ENCODE measurements at places on chromosomes 2 and 18.

DNA sequence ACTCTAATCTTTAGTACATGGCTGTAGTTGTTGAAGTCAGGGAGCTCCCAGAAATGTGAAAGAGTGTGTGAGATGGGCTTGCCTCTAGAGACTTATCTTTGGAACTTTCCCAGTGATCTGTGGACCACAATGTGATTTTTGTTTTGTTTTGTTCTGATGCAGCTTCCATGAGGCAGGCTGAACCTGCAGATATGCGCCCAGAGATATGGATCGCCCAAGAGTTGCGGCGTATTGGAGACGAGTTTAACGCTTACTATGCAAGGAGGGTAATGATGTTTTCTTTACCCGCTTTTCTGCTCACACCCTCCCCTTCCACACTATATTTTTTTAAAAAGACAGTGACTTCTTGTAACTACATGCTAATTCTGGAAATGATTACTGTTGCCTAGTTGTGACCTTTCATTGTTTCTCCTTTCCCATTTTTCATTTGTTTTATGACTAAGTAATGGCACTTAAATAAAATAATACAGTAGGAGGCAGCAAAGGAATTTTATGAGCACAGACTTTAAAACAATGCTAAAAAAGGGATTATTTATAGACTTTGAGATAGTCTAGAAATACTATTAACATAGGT, 29.3 kb downstream of the BCL2L11 start:
- no peak for DNase-seq

GRCh38 chr18:49609256-49610021, 47.6 kb downstream of the LIPG start:
- DNase-seq = no peak

- DNase-seq = no peak
These were observed 160.1 kb upstream of the LRP1B start for GRCh38 chr2:142290931-142291330.

DNA sequence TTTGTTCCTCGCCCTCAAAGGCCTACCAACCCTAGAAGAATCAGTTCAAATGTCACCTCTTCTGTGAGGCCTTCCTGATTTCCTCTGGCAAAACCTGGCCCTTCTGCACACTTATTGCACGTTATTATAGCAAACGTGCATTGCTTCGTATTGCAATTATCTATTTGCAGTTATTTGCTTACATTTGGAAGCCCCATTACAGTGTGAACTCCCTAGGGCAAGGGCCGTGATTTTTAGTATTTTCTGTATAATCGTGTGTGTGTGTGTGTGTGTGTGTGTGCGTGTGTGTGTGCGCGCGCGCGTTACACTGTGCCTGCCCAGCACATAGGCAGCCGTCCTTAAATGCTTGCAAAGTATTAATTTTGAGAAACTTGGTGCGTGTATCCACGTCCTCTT, 460 bp upstream of the SEMA4F start:
- DNase-seq = no peak

GRCh38 chr2:9493478-9493877, 19.1 kb downstream of the IAH1 start:
- no peak for DNase-seq

- no peak for DNase-seq
These were observed 21.2 kb downstream of the GORASP2 start for GRCh38 chr2:170950221-170950761.

DNA sequence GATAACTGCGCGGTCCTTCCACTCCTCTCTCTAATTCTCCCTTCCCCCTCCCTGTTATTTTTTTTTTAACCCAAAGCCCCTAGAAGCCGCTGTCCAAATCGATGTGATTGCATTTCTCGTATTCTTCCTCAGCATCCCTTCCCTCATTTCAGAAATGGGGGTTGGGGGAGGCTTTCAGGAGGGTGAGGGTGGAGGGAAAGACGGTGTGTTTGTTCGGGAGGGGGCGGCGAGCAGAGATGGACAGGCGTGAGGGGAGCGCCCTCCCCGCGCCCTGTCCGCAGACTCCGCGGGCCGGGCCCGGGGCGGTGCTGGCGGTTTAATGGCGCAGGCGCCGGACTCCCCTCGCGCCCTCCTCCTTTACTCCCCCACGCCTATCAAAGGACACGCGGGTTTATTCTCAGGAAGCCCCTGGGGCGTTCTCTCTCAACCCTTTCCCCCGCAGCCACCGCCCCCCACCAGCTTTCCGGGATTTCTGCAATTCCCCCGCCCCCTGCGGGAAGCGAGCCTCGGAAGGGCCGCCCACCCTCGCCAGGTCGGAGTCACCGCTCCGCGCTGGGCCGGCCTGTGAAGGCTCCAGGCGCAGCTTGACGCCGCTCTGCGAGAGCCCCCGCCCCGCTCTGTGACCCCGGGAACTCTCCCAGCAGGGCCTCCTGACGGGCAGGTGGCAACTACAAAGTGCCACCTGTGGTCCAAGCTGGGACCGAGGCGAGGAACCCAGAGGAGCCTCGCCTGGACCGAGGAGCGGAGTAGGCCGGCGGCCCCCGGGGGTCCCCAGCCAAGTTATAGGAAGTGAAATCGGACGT, 981 bp downstream of the ST8SIA3 start:
- no peak for DNase-seq

GRCh38 chr18:66119347-66119746, 368.5 kb downstream of the CDH7 start:
- no peak for DNase-seq

GRCh38 chr2:240646176-240646899, 21.1 kb downstream of the GPR35 start:
- DNase-seq = no peak

DNA sequence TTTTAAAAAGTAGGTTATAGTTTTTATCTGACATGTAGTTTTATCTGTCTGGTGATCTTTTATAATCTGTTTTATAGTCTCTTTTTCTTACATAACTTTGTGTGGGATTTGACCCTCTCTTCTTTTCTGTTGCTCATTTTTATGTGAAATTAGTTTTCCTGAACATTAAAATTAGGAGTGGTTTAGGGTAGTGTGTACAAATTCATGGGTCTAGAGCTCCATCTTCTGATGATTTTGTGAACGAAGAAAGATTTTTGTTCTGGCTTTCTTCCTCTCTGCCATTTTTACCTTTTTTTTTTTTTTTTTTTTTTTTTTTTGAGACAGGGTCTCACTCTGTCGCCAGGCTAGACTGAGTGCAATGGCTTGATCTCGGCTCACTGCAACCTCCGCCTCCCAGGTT, 46.6 kb downstream of the SLC30A6 start:
- DNase-seq = no peak

- no peak for DNase-seq
These were observed 24.7 kb upstream of the ALLC start for GRCh38 chr2:3633089-3633981.

DNA sequence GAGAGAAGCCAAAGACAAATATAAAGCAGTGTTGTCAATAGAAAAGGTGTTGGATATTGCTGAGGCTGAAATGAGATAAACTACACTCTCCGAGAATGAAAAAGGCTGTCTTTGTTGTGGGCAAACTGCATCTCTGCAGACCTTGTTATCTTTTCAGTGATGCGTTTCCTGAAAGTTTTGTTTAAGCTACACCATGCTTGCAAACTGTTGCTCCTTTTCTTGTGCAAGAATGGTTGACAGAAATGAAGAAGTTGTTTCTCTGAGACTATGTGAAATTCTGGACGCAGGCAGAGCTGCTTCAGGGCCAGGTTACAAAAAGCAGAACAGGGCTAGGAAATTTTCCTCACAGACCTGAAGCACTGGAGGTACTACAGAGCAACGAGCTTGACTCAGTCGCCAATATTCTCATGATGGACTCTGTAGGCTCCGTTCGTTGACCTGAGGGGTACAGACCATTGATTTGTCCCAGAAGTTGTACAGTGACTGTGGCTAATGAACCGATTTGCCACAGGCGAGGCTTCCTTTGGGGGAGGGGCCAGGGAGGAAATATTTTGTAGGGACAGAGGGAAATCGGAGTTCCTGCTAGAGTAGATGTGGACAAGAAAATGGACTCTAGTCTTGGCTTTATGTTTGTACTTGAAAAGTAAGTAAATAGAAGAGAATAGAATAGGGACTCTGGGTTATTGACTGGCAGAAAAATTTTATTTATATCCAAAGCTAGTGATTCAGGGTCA, 3.5 kb upstream of the ATL2 start:
- DNase-seq = no peak

All from stimulated activated CD4-positive, alpha-beta T cell treated with anti-CD3 and anti-CD28 coated beads, Interleukin-12 subunit alpha, Interleukin-12 subunit beta, amount 100 ng/mL, for 24 hours (primary cell).